Pons (tissue), 1 donor: ENCODE measurements at places on chromosomes 1 and 21.

GRCh38 chr1:111227434-111227833 lies at the start of gene CHI3L2:
Gene CHI3L2 (plus strand): TSS chr1:111227713. CDS start chr1:111227730, 17 bp downstream.
- no peak for DNase-seq

DNA sequence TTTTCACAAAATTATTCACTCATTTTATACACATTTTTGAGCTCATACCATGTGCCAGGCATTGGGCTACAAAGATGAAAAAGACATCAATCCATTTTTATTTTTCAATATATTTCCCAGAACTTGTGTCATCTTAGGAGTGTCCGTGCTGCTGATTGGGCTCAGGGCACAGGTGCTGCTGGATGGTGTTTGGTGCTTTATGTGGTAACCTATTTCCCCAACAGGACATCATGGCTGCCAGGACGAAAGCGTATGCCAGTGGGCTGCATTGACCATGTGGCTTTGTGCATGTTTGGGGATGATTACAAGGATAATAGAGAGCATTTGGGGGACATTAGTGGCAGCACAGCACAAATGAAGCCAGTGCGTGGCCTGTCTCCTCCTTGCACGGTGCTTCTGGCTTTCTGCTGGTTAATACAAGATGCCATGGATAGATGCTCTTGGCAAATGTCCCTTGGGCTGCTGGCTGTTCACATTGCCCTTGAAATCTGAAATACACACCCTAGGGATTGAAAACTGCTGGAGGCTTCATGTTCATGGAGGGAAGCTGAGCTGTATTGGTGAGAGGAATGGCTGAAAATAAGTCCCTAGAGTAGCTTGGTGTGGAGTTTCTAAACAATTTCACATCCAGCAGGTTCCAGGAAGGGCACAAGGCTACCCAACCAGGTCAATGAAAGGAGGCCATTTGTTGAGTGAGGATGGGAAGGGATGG lies 52.3 kb downstream of the TENT5C start:
- no peak for DNase-seq

DNA sequence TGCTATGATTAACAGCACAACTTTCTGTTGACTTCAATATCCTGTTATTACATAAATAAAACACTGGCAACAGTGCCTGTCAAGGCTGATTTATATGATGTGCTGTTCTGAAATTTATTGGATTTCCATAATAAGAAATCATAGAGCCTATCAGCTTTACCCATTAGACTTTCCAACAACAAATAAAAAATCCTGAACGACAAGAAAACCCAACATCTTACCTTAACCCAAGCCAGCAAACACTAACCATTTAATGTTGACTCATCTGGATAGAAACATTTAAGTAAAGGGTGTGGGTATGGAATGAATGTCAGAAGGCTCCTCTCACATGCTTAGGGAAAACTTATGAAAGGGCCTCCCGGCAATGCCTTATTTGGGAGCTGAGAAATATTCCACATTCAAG lies 165.1 kb downstream of the SLC45A1 start:
- no peak for DNase-seq

DNA sequence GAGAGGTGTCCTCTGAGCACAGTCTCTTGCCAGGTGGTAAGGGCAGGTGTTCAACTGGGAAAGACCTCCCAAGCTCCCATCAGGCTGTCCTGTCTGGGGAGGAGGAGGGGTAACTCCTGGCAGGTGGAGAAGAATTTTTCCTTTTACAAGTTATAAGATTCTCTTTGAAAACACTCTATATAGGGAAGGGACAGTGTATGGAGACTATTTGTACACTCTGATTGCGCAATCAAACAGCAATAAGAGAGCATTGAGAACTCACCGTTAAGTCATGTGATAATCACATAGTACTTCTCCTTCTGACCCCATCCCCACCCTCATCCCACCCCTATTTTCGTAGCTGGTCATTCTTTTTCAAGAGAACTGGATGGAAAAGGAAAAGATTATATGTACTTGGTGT lies 179.3 kb upstream of the ZNF644 start:
- no peak for DNase-seq

GRCh38 chr1:67347688-67348472 lies 40.2 kb downstream of the IL12RB2 start:
- peak; percentile 66 for DNase-seq

GRCh38 chr1:64212031-64212430 lies 8.6 kb downstream of the UBE2U start:
- DNase-seq, result no peak

DNA sequence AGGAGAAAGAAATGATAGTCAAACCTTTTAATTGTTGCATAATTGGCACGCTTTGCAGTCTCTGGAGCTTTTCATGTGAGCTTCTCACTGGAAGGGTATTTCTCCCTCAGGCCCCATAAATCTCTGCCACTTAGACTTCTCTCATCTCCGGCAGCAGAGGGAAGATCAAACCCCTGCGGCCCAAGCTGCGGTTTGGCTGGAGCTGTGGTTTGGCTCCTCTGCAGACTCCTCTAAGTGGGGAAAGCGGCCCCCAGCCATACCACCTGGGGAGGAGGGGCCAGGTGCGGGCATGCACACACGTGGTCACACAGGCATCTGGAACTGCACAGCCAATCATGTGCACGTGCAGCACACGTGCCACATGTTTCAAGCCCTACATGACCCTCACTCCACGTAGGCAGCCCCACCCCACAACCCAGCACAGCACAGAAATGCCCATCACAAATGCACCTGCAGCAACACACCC lies 58.3 kb downstream of the UBE2T start:
- DNase-seq, result no peak

DNA sequence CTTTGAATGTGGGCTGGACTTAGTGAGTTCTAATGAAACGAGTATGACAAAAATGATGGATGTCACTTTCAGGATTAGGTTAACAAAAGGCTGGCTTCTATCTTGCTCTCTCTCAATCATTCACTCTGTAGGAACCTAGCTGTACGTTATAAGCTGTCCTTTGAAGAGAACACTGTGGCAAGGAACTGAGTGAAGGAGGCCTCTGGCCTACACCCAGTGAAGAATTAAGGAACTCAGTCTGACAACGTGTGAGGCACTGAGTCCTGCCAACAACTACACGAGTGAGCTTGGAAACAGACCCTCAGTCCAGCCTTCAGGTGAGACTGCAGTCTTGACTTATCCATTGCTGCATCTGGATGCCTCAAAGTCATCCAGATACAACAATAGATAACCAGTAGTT lies 3.3 kb upstream of the DNTTIP2 start:
- no peak for DNase-seq

DNA sequence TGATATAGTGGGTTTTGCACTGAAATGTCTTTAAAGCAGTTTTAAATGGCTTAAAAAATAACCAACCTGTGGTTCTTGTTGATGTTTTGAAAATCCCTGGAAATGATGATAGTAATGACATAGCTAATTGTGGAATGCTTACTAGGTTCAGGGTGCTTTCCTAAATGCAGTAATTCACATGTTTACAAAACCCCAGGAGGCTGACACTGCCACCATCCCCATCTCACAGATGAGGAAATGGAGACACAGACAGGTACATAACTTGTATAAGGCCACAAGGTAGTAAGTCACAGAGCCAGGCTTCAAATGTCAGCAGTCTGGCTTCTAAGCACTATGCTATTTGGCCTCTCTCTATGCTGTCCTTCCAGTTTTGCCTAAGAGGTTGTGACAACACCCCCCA lies 40.6 kb downstream of the C8B start:
- DNase-seq, result no peak

DNA sequence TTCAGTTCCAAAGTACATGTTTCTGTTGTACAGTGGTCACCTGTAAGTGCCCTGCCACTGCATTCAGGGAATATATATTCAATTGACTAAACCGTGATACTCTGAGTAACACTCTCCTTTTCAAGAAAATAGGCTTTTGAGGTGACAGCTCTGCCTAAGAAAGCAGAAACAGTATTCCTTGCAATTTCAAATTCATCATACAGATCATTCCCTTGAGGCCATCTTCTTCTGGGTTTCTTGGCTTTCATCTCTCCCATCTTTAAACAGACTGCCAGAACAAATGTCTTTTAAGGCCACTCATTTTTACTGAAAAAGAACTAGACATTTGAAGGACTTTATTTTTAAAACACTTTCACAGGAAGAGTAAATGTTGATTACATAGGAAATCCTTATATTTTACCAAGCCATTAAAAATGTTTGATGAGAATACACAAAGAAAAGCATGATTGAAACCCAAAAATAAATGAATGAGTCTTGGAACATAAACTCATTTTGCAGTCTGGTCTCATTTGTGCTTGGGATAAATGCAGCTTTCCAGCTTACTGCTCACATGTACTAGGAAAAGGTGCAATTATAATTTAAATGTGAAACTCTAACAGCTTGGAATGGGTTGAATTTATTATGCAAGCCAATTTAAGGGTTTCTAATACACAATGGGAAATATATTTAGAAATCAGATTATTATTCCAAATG lies 34.7 kb downstream of the PLPPR5 start:
- no peak for DNase-seq

GRCh38 chr1:227795732-227796131 lies 19.7 kb upstream of the PRSS38 start:
- no peak for DNase-seq

GRCh38 chr1:44354840-44355581 lies at the start of gene ERI3:
Gene ERI3 (minus strand): TSS chr1:44355257. CDS start chr1:44355026, 231 bp downstream.
- peak; percentile 99 for DNase-seq

DNA sequence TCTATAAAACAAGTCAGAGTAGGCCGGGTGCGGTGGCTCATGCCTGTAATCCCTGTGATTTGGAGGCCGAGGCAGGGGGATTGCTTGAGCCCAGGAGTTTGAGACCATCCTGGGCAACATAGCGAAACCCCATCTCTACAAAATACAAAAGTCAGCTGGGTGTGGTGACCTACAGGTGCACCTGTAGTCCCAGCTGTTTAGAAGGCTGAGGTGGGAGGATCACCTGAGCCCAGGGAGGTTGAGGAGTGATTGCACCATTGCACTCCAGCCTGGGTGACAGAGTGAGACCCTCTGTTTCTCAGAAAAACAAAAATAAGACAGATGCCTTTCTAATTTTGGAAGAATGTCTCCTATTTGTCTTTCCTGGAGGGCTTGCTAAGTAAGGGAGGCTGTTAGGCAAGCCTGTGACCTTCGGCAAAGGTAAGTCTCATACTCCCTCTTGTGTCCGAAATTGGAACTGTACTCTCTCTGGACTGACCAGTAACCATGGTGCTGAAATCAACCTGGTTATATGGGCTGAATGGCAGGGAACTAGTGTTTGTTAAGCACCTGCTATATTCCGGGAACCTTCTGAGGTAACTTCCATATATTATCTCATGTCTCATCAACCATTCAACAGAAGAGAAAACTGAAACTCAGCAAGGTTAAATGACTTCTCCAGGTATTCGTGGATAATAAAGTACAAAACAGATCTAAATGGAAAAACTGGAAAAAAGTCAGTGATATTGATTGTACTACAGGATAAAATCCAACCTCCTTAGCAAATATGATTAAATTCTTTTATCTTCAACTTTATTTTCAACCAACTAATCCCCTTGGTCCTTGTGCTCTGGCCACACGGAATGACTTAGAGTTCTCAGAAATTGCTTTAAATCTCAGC lies 11.8 kb upstream of the RAB3B start:
- peak; percentile 86 for DNase-seq

GRCh38 chr1:218965821-218966220 lies 207.9 kb upstream of the LYPLAL1 start:
- no peak for DNase-seq

- no peak for DNase-seq
Observed at GRCh38 chr1:16226490-16227179, 10.3 kb downstream of the CPLANE2 start.

GRCh38 chr1:156100205-156100995 lies 14.1 kb upstream of the LMNA start:
- DNase-seq, result no peak

DNA sequence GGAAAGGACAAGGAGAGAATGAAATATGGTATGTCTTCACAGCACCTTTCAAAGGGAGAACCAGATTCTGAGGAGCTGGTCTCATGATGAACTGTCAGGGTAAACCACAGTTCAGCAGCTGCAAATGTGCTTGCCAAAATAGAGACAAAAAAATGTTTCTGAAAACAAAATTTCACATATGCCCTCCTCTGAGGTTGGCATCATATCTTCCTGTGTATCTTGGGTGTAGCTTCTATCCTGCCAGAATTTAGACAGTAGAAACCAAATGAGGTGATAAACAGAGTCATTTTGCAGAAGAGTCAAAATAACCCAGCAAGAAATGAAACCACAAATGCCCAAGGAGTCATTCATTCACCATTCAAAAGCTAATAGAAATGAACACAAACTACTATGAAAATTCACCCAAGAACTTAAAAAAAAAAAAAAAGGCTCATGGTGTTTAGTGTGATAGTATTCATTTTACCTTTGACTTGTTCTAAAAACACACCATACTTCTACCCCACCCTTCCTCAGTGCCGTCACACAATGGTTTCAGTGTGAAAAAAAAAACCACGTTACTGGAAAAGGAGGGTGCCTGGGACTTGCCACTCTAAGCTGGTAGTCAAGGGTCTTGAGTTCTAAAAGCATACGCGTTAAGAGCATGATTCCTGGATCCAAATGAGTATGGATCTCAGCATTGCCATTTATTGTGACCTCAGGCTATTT lies 18.5 kb downstream of the SELL start:
- no peak for DNase-seq

DNA sequence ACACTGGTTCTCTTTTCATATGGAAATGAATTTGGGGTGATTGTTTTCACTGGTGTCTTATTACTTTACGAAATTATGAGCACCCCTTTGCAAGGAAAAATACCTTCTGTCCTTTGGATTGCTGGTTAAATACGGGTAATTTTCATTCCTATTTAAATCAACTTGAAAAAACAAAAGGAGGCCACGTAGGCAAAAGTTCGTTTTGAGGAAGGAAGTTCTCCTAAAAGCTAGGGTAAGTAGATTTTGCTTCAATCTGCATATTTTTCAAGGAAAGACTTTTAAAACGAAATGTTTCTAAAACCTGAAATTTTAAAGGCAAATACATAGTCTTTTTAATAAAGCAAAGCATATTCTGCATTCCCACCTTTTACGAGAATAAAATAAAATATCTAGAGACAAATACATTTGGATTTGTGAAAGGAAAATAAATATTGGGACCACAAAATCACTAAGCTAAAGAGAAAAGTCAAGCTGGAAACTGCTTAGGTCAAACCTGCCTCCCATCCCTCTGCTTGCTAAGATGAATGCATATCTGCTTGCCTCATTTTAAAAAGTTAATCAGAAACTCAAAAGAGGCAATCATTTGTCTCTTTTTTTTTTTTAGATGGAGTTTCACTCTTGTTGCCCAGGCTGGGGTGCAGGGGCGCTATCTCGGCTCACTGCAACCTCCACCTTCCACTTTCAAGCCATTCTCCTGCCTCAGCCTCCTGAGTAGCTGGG lies 70.9 kb upstream of the ETS2 start:
- DNase-seq, result peak; percentile 19

DNA sequence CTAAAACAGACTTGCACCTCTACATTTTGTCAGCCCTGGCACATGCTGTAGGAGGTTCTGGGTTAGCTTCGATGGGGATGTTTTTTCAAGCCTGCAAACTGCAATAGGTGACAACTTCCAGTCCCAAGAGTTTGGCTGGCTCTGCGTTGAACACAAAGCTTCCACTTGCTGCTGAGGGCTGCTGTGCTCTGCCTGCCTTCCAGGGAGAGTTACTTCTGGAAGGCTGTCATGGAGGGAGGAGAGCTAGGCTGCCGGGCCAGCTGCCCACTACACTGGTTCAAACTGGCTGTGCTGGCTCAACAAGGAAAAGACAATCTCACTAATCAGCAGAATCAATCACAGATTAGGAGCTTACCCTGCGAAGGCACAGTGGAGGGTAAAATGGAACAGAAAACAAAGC lies 46.7 kb upstream of the PPP2R5A start:
- DNase-seq, result peak; percentile 24

GRCh38 chr1:243944429-243945160 lies 94.6 kb upstream of the AKT3 start:
- DNase-seq, result no peak

- DNase-seq, result peak; percentile 84
Observed at GRCh38 chr1:12180315-12180714, 13.5 kb downstream of the TNFRSF1B start.

GRCh38 chr1:180849031-180849775 lies 63.5 kb upstream of the KIAA1614 start:
- no peak for DNase-seq
